ENCODE measurements at places on chromosomes 11 and 22. TPM values are rescaled to one million over a fixed set of nuclear protein-coding genes. Genes with fewer than 3 reads are reported as not detected.

DNA sequence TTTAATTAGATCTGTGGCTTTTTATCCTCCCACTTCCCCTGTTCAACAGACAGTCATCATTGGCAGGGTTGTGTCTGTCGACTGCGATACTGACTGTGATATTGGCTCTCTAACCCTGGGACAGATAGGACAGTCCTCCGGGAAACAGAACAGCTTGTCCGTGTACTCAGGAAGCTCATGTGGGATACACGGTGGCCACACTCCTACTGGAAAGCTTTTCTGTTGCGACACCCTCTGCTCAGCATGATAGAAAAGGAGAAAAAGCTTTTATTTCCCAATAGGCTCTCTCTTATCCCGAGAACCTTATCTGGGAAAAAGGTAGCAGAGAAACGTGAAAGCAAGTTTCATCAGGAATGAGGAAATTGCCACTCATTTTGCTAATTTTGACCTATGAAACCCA, 60.4 kb upstream of the HSPA8 start:
- no peak for DNase-seq

GRCh38 chr11:62025487-62026105, 58.2 kb upstream of the FTH1 start:
- DNase-seq: peak; percentile 98

DNA sequence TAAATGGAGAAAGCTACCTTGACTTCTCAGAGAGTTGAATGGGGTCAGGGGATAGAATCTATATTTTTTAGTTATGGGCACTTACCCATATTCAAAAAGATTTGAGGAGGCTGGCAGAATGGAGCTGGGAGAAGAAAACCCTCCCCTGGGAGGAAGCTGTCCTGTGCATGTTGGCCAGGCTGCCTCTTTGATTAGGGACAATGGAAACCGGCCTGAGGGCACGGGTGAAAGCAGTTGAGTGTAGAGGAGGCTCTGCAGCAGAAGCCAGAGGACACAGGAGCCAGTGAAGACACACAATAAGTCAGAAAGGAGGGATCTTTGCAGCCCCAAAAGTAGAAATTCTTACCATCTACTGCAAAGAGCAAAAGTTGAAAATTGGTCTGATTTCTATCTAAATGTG, 66.6 kb upstream of the B3GAT1 start:
- DNase-seq: no peak

DNA sequence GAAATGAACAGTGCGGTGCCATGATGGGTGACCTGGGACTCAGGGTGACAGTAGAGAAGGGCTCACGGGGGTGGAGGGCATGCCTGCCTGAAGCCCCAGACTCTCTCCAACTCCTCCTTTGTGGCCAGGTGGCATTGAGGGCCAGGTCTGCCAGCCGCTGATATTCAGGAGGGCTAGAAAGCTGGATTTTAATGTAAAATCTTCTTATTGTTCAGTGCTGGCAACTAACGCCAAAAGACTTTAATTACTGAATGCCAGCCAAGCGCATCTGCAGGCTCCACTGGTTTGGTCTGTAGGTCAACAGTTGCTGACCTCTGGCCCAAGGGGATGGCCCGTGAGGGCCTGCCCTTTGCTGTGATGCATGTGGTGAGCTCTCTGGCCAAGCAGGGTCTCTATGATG, 10.3 kb downstream of the MRGPRG start:
- DNase-seq: no peak

DNA sequence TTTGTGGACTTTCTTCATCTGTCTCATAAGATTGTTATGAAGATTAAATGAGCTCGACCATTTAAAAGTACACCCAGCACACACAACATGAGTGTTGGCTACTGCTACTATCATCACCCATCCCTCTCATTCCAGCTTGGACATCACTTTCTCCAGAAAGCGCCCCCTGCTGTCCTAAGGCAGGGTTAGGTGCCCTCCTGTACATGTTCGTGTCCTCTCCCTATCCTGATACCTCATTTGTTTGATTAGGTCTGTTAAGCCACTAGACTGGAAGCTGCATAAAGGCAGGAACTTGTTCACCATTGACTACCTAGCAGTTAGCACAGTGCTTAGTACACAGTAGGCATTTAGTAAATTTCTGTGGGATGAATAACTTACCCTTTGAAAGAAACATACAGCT, 85.5 kb downstream of the ENTHD1 start:
- peak; percentile 32 for DNase-seq

Gene HTR3A
- total RNA-seq: not detected

Gene GPR83
- total RNA-seq: 0.11 TPM

Gene HPX
- total RNA-seq: 0.87 TPM

Measured in CD4-positive, alpha-beta T cell (primary cell).